ENCODE measurements at places on chromosomes 5 and 9.

GRCh38 chr9:36337002-36337401 is 63.1 kb downstream of the RNF38 start:
- no peak for DNase-seq

DNA sequence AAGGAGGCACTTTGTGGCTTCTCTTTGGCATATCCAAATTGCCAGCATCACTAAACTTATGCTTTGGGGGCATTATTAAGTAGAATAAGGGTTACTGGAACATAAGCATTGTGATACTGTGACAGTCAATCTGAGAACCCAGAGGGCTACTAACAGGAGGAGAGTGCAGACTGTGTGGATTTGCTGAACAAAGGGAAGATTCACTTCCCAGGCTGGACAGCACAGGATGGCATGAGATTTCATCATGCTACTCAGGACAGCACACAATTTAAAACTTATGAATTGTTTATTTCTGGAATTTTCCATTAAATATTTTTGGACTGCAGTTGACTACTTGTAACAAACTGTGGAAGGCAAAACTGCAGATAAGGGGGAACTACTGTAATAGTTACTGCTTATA is 212.5 kb downstream of the TMC1 start:
- DNase-seq: no peak

DNA sequence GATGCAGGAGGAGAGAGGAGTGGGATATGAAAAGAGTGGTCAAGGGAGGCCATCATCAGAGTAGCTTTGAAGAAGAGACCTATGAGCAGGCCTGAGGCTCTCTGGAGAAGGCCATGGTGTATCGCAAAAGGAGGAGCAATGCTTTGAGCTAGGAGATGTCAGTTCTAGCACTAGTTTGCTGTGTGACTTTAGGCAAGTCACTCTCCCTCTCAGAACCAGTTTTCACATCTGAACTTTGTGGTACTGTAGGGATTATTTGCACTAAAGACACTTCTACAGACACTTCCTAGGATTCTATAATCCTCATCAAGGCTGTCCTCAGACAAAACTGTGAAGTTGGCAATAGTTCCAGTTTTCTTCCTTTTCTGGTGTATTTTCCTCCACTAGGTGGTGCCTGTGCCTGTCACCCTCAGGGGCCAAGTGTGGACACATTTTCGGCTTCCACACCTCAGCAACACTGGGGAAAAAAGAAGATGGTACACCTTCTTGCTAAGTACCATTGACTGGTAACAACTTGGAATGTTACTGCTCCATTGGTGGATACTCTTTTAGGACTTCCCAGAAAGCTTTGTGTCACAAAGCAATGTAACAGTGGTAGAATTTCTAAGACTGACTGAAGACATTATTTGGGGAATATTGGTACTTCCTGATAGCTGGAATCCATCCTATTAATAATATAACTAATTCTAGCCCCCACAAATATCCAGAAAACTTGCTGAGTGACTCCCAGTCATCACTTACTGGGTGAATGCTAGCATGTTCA is 9.9 kb downstream of the PAPPA start:
- no peak for DNase-seq

- no peak for DNase-seq
These were observed 34.9 kb upstream of the FST start for GRCh38 chr5:53445569-53445968.

GRCh38 chr5:65142016-65142415 is 339.7 kb downstream of the ADAMTS6 start:
- no peak for DNase-seq

DNA sequence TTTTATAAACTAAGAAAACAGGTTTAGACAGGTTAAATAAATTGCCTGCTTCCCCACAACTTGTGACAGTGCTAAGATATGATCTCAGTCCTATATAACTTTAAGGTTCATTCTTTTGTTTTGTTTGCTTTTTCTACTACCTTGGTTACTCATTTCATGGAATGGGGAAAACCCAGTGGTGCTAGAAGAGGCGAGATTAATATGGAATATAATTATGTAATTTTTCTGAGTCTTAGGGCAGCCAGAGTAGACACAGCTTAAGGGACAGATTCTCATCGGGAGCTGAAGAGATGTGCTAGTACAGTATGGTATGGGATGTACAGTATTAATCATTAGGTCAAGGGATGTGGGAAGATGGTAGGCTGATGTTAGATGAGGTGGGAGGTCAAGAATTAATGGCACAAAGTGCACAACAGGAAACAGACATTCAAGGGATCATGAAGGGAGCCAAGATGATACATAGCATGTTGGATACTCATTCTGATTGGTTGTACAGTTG is 6.2 kb downstream of the TRIM32 start:
- DNase-seq: no peak

DNA sequence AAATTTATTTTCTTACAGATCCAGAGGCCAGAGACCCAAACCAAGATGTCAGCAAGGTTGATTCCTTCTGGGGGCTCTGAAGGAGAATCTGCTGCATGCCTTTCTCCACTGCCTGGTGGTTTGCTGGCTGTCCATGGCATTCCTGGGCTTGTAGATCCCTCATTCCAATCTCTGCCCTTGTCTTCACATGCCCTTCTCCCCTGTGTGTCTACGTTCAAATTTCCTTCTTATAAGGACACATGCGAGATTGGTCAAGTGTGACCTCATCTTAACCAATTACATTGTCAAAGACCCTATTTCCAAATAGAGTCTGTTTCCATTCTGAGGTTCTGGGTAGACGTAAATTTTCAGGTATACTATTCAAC is 84.5 kb upstream of the RAI14 start:
- DNase-seq: peak; percentile 66

- no peak for DNase-seq
These were observed 72.6 kb downstream of the RGS3 start for GRCh38 chr9:113536166-113536482.

GRCh38 chr5:144017631-144018030 is 152.8 kb downstream of the YIPF5 start:
- DNase-seq: no peak

GRCh38 chr5:82445726-82446335 is 167.7 kb upstream of the RPS23 start:
- no peak for DNase-seq

GRCh38 chr9:133726401-133727276 is 11.5 kb downstream of the SARDH start:
- no peak for DNase-seq

DNA sequence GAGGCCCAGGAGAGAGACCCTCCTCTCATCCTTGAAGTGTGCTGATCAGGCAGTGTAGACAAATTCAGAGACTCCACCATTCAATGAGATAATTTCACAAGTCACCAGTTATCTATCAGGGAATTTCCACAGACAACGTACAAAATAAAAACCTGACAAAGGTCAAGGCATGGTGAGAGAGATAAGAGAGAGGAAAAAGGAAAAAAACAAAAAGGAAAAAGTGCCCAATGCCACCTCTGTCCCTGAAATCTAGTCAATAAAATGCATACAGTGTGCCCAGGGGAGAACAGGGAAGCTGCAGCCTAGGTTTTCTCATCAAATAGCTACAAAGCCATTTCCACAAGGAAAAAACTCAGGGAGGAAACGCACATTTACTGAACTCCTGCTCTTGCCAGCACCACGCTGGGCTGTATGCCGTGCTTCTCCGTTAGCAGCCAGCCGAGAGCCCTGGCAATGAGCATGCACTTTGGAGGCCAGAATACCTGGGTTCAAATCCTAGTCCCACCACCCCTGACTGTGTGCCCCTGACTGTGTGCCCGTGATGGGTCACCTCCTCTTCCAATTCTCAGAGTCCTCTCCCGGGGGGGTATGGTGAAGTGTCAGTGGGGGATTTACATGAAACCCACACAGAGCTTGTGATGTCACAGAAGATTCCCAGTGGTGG is 11.6 kb downstream of the WHRN start:
- no peak for DNase-seq

- DNase-seq: no peak
These were observed 50.2 kb upstream of the GALNT10 start for GRCh38 chr5:154140381-154140780.

DNA sequence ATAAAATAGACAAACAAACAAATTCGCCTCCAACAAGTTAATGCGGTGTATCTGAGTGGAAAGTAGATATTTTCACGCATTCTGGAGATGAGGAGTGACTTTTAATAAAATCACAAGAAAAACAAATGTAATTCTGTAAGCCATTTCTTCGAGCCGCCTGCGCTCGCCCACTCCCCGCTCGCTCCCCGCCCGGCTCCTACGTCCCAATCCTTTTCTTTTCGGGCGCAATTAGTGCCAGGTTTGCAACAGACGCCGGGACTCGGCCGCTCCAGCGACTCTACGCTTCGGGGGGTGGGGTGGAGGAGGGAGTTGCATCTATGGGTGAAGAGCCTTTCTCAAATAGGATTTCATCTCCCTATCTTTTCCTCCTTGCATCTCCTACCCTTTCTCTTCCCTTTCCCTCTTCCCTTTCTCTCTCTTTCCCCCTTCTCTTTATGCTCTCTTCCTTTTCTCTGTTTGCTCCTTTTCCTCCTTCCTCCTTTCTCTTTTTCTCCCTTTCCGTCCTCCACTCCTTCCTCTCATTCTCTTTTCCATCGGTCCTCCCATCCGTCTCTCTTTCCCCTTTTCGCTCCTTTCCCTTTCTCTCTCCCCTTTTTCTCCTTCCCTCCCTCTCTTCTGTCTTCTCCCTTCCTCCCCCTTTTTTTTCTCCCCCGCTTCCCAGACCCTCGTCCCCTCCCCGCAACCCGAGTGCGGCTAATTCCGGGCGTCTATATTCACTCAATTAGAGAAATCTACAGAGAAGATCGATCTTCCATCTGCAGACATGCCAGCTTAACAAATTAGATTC is 6.1 kb upstream of the OTP start:
- no peak for DNase-seq

- no peak for DNase-seq
These were observed 234.4 kb upstream of the ATP10B start for GRCh38 chr5:161086461-161086860.

- DNase-seq: peak; percentile 41
These were observed 567.6 kb upstream of the RGMB start for GRCh38 chr5:98205691-98206461.

GRCh38 chr9:122239722-122240121 is 11.0 kb upstream of the LHX6 start:
- no peak for DNase-seq

DNA sequence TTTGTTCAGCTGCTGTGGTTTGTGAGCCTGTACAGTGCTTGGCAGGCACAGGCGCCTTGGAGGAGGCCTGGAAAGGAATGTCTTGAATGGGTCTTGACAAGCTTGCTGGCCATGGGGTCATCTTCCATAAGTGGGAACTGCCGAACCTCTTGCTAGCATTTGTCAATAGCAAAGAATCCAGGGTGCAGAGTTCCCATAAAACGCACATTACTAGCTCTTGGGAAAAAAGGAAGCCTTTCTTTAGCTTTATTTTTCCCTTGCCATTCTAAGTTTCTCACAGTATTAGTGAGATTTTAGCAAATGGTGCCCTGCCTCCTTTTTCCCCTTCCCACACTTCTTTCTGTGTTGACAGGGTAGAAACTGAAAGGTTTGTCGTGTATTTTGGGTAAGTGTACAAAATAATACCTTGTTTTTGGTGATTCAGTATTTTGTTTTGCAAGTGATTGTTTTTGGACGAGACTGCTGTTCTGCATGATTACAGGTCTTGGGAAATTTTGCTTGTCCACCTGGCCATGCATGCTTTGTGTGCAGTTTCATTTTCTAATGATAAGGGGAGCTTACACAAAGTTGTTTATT is 82.0 kb downstream of the ADGRV1 start:
- DNase-seq: no peak

DNA sequence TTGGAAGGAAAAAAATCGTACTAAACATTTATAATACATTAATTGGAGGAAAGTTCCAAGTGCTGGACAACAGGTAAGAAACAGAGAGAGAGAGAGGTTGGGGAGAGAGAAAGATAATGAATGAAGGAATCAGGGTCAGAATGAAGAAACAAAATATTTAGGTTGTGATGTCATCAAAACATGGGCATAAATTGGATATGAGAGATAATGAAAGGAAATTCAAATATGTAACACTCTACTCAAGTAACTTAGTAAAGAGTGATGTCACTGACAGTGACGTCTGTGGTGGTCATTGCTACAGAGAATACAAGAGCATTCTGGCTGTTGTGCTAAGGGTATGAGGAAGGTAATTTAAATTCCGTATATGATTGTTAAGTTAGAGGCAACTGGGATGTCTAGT is 543.4 kb upstream of the COX7C start:
- no peak for DNase-seq

DNA sequence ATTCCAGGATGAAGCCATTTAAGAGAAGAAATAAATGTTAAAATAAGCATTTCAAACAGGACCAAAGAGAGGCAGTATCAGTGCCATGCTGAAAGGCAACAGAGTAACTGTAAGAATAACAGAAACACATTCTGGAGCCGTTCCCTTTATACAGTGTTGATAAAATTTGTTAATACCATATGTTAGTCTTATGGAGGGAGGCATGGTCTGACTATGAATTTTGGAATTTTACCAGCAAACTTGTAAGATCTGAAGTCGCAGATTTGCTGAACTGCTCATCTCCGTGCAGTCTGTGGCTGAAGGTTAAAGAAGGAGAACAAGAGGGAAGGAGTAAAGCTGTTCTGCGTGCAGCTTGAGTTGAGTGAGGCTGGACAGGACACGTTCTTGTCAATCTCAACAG is 508.4 kb downstream of the NFIB start:
- DNase-seq: no peak

GRCh38 chr9:137678202-137678601 is 59.4 kb downstream of the EHMT1 start:
- DNase-seq: no peak

DNA sequence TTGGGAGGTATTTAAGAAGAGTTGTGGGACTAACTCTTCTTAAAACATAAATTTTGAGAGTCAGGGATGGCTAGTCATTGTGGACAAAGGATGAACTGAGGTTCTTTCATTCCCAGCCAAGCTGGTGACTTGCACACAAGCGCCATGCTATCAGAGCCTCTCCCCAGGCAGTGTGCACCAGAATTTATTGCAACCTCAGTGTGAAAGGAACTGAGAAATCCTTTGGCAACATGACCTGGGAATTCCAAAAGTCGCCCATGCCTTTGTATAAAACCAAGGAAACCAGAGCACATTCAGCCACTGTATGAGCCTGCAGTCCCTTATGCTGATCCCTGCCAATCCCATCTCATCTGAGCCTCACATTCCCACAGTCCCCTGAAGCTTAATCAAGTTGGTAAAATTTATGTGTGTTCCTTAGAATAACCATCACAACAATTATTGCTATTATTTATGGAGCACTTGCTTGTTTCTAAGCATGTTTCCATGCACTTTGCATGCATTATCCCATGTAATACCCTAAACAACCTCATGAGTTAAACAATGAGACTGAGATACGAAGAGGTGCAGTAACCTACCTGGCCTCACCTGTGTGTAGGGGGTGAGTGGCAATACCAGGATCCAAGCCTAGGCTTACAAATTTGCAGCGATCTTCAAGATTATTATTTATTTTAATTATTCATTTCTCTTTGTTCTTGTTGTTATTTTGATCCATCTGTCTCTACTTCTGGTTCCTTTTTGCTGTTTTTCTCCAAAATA is 116.4 kb downstream of the NTRK2 start:
- DNase-seq: no peak

GRCh38 chr9:33813712-33814641 is 3.0 kb upstream of the UBE2R2 start:
- peak; percentile 63 for DNase-seq

- no peak for DNase-seq
These were observed 1.4 kb downstream of the SLC44A1 start for GRCh38 chr9:105245891-105246161.

- no peak for DNase-seq
These were observed 20.2 kb downstream of the TRIM7 start for GRCh38 chr5:181184845-181185216.

Measured in HS-5 (cell line).